Activated CD8-positive, alpha-beta T cell treated with anti-CD3 and anti-CD28 coated beads, Interleukin-2, amount 10 ng/mL, durations not matched to agents 7 days and 5 days (primary cell): ENCODE measurements at places on chromosomes 16 and 17. TPM values are rescaled to one million over a fixed set of nuclear protein-coding genes. Genes with fewer than 3 reads are reported as not detected.

DNA sequence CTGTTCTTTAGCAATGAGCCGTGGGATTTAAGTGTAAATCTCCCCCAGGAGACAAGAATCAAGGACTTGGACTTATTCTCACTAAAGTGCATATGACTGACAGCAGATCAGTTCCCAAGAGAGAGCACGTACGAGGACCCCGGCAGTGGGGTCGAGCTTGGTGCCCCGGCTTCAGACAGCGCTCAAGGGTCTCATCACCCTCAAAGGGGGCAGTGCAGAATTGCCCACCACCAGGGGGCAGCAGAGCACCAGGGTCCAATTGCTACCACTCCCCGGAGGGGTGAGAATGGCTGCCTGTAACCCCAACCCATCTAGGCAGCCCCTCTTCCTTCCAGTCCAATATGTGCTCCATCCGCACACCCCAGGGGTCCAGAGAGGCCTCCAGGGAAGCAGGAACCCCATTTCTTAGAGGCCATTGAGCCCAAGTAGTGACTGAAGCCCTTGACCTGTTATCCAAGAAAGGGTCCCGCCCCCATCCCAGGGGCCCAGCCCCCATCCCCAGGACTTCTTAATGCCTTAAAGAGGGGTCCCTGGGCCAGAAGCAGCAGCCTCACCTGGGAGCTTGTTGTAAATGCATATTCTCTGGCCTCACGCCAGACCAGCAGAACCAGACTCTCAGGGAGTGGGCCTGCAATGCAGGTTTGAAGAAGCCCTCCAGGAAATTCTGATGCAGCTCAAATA is 86.1 kb downstream of the ZDHHC7 start:
- no peaks in the 10 kb centered on the region for H3K36me3 ChIP-seq
- DNase-seq: peak; percentile 78
- no peak overlapping the region for H3K4me3 ChIP-seq
- no peaks in the 10 kb centered on the region for H3K27me3 ChIP-seq
- no peak overlapping the region for H3K27ac ChIP-seq
- no peaks in the 10 kb centered on the region for H3K4me1 ChIP-seq

- no peaks in the 10 kb centered on the region for H3K4me1 ChIP-seq
- H3K27me3 ChIP-seq: no peaks in the 10 kb centered on the region
- H3K4me3 ChIP-seq: no peak overlapping the region
- DNase-seq: no peak
- H3K36me3 ChIP-seq: no peaks in the 10 kb centered on the region
- no peak overlapping the region for H3K27ac ChIP-seq
These were observed 124.1 kb downstream of the SOX9 start for GRCh38 chr17:72244956-72245355.

DNA sequence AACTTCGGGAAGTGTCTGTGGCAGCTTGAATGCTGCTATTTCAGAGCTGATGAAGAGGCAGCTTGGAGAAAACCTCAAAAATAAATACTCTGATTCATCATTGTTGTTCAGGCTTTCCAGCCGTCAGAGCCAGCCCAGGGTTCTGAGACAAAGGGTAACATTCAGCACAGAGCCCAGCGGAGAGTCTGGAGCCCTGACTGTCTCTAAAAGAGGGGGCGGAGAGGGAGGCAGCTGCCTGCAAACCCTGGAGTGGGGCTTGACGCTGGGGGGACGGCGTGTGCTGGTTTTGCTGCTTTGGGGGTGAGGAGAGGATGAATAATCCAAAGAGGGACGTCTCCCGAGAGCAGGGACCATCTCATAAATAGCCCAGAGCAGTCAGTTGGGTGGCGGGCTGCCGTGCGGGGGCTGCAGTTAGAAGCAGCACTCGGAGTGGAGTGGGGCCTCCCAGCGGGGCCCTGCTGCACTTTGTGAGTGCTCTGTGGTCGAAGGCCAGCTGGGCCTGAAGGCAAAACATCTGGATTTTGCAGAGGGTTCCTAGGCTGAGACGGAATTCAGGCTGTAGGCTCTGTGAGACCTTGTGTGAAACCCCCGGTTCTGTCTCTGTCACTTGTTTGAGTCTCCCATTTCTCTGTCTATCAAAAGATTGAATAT is 237.8 kb downstream of the PRKCA start:
- no peak overlapping the region for H3K4me3 ChIP-seq
- peaks cover 65% of the 10 kb centered on the region for H3K4me1 ChIP-seq
- H3K27ac ChIP-seq: peak overlapping the region; percentile 41
- no peaks in the 10 kb centered on the region for H3K27me3 ChIP-seq

- H3K36me3 ChIP-seq: no peaks in the 10 kb centered on the region
- no peak overlapping the region for H3K27ac ChIP-seq
- no peaks in the 10 kb centered on the region for H3K27me3 ChIP-seq
These were observed 110.5 kb upstream of the COX10 start for GRCh38 chr17:13958773-13959172.

DNA sequence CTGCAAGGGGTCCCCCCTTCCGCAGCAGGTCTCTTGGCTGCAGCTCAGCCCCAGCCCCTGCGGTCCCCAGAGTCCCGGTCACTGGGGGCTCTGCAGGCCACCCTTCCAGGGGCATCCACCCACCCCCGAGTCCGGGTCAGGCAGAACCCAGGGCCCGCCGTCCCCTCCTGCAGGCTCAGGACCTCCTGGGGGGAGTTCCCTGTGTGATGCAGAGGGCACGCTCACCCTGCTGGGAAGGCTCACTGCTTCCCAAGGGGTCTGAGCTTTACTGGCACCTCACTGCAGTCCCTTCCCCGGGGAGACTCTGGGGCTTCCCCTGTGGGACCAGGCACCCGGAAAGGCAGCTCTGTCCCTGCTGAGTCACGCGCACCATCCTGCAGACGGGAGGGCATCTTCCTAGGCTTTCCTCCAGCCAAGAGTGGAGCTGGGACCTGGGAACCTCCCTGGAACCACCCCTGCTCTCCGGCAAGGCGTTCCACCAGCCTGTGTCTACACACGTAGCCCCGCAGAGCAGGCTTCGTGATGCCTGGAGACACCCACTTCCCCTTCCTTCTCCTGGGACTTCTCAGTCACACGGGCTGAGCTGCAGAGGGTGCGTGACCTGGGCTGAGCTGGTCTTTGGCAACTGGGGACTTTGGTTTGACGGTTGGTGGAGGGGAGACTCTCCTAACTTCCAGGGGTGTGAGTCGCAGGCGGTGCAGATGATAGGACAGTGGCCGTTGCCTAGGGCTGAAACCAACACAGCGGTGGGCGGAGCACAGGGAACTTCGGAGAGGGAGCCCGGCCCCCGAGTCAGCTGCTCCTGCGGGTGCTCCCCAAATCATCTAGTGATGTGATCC is 23.4 kb downstream of the SLC25A10 start:
- peaks cover 7% of the 10 kb centered on the region for H3K27me3 ChIP-seq
- peak; percentile 38 for DNase-seq
- no peaks in the 10 kb centered on the region for H3K36me3 ChIP-seq
- peak overlapping the region; percentile 48 for H3K4me3 ChIP-seq
- no peak overlapping the region for H3K27ac ChIP-seq

DNA sequence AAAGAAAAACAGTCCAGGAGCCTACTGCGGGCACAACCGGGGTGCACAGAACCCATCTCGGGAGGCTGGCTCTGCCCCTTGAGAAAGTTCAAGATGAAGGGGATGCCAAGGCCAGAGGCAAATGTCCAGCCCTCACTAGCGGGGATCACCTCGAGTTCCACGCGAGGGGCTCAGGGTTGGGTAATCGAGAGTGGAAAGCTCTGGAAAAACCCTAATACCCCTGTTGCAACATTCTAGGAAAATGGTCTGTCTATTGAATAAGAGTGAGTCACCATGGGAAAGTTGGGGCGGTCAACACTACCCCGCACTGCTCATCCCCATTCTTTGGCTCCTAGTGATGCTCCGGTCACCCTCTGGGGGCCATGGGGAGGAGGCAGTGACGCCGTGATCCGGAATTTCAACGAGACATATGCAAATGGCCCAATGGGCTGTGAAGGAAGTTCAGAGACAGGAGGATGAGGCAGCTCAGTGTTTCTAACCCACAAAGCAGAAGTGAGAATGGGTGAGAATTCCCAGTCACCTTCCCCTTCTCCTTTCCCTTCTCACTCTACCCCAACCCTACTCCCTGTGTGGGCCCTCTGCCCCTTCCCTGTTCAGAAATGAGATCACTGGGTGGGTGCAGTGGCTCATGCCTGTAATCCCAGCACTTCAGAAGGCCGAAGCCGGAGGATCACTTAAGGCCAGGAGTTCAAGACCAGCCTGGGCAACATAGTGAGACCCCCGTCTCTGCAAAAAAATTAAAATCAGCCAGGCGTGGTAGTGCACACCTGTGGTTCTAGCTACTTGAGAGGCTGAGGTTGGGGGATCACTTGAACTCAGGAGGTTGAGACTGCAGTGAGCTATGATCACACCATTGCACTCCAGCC is 22.4 kb downstream of the SOCS3 start:
- no peak for DNase-seq
- H3K27me3 ChIP-seq: peaks cover 26% of the 10 kb centered on the region
- no peak overlapping the region for H3K27ac ChIP-seq
- no peaks in the 10 kb centered on the region for H3K36me3 ChIP-seq
- peaks cover 25% of the 10 kb centered on the region for H3K4me1 ChIP-seq

DNA sequence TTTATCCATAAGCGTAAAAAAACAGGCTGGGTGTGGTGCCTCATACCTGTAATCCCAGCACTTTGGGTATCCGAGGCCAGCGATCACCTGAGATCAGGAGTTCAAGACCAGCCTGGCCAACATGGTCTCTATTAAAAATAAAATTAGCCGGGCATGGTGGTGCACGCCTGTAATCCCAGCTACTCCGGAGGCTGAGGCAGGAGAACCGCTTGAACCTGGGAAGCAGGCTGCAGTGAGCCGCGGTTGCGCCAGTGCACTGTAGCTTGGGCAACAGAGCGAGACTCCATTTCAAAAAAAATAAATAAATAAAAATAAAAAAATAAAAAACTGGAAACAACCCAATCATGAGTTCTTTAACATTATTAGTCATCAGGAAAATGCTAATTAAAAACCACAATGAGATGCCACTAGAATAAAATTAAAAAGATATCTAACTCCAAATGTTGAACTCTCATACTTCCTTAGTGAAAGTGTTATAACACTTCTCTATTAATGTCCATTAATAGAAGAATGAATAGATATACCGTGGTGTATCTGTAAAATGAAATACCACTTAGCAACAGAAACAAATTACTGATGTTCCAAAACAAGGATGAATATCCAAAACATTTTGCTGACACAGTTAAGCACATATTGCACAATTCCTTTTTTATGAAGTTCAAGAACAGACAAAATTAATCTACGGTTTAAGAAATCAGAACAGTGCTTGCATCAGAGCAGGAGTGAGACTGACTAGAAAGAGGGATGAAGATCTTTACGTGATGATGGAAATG is 13.1 kb downstream of the MPHOSPH6 start:
- H3K4me1 ChIP-seq: peaks cover 24% of the 10 kb centered on the region
- no peaks in the 10 kb centered on the region for H3K27me3 ChIP-seq
- H3K36me3 ChIP-seq: peaks cover 73% of the 10 kb centered on the region
- no peak for DNase-seq
- no peak overlapping the region for H3K4me3 ChIP-seq
- H3K27ac ChIP-seq: no peak overlapping the region

DNA sequence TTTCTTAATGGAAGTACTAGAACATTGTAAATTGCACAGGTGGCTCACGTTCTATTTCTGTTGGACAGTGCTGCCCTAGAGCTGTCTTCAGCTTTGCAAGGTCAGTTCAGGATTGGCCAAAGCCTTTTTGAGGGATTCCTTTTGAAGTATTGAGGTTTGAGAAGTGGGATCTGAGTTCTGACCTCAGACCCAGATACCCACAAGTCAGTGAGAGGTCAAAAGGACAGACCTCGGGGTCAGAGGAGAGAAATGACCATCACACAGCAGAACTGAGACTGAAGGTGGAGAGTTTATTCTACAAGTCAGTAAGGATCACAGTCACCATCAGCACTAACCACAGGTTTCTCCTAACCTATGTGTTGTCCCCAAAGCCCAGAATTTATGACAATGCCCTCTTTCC is 1.7 kb downstream of the ACSM5 start:
- no peak for DNase-seq
- H3K27me3 ChIP-seq: peaks cover 3% of the 10 kb centered on the region
- H3K36me3 ChIP-seq: no peaks in the 10 kb centered on the region
- H3K4me1 ChIP-seq: no peaks in the 10 kb centered on the region
- H3K4me3 ChIP-seq: no peak overlapping the region

GRCh38 chr17:78108726-78109488 is 19.6 kb downstream of the TMC6 start:
- H3K4me1 ChIP-seq: peaks cover 19% of the 10 kb centered on the region
- H3K27ac ChIP-seq: peak overlapping the region; percentile 25
- no peak for DNase-seq
- H3K4me3 ChIP-seq: no peak overlapping the region

DNA sequence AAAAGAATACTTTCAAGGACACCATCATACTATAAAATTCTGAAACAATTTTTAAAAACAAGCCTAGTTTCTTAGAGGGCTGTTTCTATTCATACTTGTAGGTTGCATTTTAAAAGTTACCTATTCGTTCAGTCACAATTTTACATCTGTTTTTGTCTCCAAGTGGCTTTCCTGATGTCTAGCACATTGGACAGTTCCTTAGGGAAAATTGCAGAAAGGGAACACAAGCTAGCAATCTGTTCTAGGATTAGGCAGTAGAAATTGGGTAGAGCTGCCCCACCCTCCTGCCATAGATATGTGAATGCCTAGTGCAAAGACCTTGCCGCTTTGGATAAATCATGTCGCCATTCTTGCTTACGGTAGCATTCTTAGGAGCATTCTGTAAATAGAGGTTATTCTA is 358.9 kb downstream of the RBFOX1 start:
- no peaks in the 10 kb centered on the region for H3K36me3 ChIP-seq
- no peak for DNase-seq
- no peak overlapping the region for H3K27ac ChIP-seq
- H3K4me3 ChIP-seq: no peak overlapping the region
- no peaks in the 10 kb centered on the region for H3K4me1 ChIP-seq

DNA sequence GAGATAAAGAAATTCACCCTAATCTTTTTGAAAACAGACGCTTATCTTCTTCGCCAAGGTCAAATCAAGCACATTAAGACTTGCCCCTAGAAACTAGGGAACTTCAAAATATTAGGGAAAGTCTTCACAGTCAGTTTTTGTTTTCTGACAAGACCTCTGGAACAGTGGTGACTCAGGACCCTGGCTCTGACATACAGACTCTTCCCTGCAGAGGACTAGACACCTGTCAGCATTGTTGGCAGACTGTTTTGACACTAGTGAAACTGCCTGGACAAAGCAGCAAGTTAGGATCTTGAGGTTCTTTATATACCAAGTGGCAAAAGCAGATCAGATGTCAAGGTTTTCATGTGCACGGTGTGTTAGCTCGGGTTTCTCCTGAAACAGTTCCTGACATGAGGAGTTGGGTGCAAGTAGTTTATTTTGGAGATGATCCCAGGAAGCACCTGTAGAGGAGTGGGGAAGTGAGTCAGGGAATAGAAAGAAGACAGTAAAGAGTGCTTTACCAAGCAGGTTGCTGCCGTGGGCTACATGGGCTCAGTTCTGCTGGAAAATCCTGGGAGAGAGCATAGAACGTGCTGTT is 182.0 kb upstream of the IRX5 start:
- H3K27ac ChIP-seq: no peak overlapping the region
- DNase-seq: no peak
- no peak overlapping the region for H3K4me3 ChIP-seq

GRCh38 chr17:33126086-33126485 is 134.4 kb downstream of the SPACA3 start:
- peaks cover 5% of the 10 kb centered on the region for H3K27me3 ChIP-seq
- no peaks in the 10 kb centered on the region for H3K4me1 ChIP-seq
- no peak for DNase-seq
- no peaks in the 10 kb centered on the region for H3K36me3 ChIP-seq
- no peak overlapping the region for H3K27ac ChIP-seq

Gene IGFBP4
- total RNA-seq: 28.7 TPM

Gene NLRC3
- total RNA-seq: 92.6 TPM

Gene CENPX
- total RNA-seq: 86.7 TPM

Gene HOXB8
- total RNA-seq: not detected
